ENCODE measurements at places on chromosomes 4 and X. TPM values are rescaled to one million over a fixed set of nuclear protein-coding genes. Genes with fewer than 3 reads are reported as not detected.

The APLN gene
- 10.7 TPM for polyA plus RNA-seq

The GLOD5 gene
- not detected for polyA plus RNA-seq

The ITM2A gene
- 643 TPM for polyA plus RNA-seq

The ENPEP gene
- polyA plus RNA-seq = 18.0 TPM

The TSPAN7 gene
- not detected for polyA plus RNA-seq

The MEPE gene
- not detected for polyA plus RNA-seq

The TEX13C gene
- not detected for polyA plus RNA-seq

The UGT2A3 gene
- not detected for polyA plus RNA-seq

The GABRB1 gene
- polyA plus RNA-seq = not detected

GRCh38 chrX:19874391-19875049, 12.9 kb downstream of the SH3KBP1 start:
- DNase-seq = no peak

GRCh38 chr4:141871086-141871770, 234.8 kb downstream of the IL15 start:
- no peak for DNase-seq

GRCh38 chrX:18639280-18639679, 32.6 kb downstream of the RS1 start:
- no peak for DNase-seq

DNA sequence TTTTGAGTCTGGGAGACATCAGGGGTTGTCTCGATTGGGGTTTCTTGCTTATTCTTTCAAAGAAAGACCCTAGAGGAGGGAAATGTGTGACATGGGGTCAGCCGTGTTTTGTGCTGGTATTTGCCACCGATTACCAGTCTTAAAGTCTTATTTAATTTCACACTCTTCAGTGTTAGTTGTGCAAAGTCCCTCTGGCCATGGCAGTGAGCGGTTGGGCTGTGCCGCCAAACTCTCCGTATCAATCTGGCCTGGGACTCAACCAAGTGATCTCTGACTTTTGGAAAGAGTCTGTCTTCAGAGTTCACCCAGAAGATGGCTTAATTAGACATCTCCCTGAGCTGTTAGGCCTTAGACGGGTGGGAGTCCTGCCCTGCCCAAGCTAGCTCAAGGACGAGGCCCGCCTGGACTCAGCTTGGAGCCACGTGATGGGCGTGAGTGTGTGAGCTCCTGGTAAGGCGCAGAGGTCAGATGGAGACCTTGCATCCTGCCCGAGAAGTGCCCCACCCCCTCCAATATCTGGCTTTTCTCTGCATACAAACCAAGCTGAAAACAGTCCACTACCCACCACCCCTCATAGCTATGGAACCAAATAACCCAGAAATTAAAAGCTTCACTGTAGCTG, 3.8 kb upstream of the PITX2 start:
- DNase-seq = no peak

DNA sequence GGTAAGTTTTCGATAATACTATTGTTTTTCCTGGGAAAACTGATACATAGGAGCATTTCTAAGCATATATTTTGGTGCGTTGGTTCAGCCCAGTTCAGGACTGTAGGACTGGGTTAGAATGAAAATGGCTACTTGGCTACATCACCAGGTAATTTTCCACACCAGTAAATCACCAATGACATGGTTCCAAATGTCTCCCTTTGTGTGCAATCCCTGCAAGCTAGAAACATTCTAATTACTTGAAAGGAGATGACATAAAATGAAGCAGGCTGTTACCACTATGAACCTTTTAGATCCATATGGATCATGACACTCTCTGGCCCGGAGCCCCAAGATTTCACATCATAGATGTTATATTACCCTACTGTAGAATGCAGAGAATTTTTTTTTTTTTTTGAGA, 577.4 kb upstream of the FTHL17 start:
- no peak for DNase-seq

DNA sequence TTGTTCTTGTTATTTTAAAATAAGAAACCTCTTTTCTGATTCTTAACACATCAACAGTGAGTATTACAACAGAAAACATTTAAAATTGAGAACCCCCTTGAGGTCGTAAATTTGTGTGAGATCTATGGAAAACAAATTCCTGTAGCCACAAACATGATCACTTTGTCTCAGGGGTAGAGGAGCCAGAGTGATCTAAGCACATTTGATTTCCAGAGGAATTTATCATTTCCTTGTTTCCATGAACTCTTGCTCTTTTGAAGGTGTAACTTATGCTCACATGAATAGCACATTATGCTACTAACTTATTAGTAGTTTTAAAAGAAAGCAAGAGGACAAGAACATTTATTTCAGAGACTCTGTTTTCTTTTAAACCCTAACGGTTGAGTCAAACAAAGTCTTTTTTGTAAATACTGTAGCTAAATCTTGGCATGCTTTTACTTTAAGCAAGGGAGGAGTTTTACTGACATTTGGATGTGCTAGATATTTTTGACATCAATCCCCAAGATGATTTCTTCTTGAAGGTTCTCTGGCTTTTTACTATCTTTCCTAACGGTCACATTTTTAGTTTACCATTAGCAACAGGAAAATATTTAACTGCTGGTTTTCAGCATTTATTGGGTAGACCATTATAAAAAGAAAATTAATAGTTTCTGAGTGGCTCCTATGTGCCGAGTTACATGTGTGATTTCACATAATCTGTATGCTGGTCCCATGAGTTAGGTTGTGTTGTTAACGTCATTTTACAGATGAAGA, 27.9 kb upstream of the ZCCHC12 start:
- peak; percentile 43 for DNase-seq

GRCh38 chr4:31160146-31160545, 440.0 kb downstream of the PCDH7 start:
- DNase-seq = no peak

- no peak for DNase-seq
Measured at GRCh38 chr4:183436417-183436816, 8.0 kb upstream of the CDKN2AIP start.

DNA sequence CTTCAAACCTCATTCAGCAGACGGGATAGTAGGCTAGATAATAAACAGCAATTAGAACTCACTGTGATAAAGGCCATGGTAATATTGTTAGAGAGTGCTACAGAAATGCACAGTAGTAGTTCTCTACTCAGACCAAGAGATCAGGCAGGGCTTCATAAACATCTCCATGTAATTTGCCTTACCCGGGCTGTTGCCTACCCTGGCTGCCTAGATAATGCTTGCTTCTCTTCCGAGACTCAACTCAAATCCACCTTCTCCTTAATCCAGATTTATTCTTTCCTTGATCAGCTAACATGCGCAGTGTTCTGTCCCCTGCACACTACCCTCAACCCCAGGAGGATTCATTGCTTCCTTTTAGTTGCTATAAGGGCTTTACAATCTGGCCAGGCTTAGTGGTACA, 21.8 kb downstream of the ANK2 start:
- no peak for DNase-seq

- DNase-seq = no peak
Measured at GRCh38 chr4:27009539-27009938, 148.9 kb downstream of the STIM2 start.

DNA sequence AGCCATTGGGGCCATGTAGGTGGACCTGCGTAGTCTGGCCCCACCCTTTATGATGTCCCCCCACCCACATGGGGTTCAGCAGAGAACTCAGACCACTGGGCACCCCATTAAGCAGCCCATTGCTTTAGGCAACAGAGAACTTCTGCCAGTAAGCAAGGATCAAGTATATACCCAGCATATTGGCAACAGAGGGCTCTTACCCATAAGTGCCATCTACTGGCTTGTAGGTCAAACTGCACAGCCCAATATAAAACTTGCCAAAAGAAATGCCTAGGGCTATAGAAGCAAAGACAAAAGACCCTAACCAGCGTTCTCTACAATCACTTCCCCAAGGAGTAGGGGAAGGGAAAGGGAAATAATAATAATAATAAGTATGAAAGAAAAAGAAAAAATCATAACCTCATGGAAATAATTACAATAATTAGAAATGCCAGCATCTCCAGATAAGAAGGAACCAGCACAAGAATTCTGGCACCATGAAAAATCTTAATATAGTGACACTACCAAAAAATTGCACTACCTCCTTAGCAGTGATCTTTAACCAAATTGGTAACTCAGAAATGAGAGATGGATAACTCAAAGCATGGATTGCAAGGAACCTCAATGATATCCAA, 1090.7 kb downstream of the FAT4 start:
- DNase-seq = no peak

DNA sequence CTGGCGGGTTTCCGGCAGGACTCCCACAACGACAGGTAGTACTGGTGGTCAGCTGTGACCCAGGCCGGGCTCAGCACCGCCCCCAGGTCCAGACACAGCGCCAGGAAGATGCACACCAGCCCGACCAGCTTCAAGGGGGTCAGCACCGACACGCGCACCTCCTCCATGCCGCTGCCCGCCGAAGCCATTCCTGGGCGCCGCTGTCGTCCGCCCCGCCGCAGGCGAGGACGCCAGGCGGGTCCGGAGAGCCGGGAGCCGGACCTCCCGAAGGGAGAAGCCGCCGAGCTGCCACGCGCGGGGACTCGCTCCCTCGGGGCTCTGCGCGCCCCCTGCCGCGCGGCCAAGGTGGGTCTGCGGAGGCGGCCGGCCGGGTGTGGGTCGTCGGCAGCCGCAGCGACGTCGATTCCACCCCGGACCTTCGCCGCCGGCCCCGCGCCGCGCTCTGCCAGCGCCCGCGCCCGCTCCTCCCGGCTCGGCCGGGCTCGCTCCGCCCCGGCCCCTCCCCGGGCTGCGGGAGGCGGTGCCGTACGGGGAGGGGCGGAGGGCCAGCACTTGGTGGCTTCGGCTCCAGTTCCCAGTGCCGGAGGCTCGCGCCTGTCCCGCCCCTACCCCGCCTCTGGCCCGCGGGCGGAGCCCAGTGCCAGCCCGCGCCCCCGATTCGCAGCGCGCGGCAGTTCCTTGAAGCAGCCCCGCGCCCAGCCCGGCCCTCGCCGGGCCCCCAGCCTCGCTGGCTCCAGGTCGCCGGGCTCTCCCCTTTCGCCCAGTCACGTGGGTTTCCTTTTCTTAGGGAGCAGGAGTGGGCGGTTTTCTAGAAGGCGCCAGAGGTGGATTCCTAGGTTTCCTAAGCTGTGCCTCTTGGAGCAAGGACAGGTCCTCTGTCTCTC, at the start of gene TMEM47:
TMEM47 (minus strand) TSS at position 444 of the 884 bp plus-strand sequence; CDS start at position 188, 256 bp downstream.
- peak; percentile 55 for DNase-seq

- no peak for DNase-seq
Measured at GRCh38 chr4:5888222-5889001, 4.5 kb downstream of the CRMP1 start.

- peak; percentile 43 for DNase-seq
Measured at GRCh38 chr4:3791910-3792542, 25.8 kb downstream of the ADRA2C start.

DNA sequence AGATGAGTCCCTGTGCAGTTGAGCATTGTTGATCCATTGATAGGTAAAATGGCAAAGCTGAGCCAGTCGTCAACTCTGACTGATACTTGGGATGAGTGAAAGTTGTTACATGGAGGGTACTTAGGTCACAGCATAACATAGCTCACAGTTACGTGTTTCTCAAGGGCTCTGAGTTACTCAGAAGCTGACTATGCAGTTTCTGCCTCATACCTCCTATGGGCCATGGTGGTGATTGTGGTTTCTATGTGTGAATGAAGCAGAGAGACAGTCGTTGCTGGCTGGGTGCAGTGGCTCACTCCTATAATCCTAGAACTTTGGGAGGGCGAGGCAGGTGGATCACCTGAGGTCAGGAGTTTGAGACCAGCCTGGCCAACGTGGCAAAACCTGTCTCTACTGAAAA, 30.8 kb downstream of the FRMPD3 start:
- no peak for DNase-seq

DNA sequence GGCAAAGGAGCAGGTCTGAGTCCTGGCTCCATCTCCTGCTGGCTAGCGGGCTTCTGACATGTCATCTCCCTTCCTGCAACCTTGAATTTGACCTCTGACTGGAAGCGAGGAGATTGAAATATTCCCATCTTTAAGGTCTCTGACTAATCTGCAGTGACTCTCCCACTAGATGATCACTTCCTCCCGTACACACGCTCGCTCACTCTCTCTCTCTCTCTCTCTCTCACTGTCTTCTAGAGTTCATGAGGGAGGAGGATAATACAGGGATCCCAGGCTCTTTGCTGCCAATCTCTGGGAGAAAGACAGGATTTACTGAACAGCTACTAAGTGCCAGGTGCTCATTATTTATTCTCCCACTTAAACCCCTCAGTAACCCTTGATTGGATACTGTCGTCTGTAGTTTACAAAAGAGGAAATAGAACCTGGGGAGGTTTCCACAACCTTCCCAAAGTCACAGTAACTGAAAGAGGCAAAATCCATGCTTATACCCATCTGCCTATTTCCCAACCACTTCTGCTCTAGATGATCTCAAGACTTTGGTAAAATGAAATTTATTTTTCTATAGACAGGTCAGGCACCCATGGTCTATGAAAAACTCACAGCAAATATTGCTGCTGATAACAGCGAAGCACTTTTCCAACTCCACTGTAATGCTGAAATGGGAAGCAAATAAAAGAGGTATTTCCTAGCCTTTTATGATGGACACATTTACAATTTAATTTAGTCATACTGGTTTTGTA, 193.5 kb upstream of the C1QTNF7 start:
- DNase-seq = no peak

DNA sequence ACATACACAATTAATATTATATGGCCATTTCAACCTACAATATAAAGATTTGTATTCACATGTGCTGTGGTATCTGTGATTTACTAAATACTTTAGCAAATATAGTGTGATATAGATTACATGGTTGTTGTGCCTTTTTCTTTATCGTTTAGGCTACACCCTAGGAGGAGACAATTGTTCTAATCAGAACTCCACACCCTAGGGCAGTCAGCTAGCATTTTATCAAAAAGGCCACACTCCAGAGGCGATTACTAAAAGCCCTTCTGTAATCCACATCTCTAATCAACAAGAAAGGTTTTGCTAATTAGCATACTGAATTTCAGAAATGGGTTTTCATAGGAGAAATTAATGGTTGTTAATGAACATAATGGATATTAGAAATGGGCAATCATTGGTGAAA, 319.5 kb upstream of the NOCT start:
- DNase-seq = no peak

DNA sequence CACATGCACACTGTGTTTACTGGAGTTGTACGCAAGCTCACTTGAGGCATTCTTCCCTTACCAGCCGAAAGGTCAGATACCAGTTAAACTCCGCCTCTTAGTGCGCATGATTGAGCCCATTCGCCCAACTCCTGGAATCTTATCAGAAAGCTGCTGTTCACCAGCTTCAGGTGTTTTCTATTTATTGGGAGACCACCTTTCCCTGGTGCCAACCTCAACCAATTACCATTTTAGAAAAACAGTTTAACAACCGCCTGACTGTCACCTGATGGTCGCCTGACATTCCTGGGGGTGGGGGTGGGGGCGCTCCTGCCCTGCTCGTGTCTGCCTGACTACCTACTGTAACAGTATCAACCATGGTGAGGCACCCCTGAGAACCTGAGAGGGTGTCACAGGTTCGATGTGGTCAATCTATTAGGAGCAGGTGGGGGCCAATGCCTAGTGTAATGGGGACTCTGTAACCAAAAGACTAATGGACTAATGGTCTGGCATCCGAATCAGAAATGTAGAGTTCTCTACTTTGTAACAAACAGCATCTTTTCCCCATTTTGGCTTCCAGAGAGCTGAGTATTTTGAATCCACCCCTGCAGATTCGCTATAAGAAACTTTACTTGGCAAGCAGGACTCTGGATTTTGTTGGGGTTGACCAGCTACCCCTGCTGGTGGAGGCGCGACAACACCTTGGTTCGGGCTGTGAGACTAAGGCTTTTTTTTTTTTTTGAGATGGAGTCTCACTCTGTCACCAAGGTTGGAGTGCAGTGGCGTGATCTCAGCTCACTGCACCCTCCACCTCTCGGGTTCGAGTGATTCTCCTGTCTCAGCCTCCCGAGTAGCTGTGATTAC, 58.2 kb upstream of the ZNF157 start:
- peak; percentile 64 for DNase-seq

GRCh38 chr4:47849466-47849865, 11.6 kb upstream of the CORIN start:
- no peak for DNase-seq

All from muscle of arm (tissue), 14 donors.